Peyer's patch (tissue), 4 donors: ENCODE measurements at places on chromosomes 5 and 9. TPM values are rescaled to one million over a fixed set of nuclear protein-coding genes. Genes with fewer than 3 reads are reported as not detected.

DNA sequence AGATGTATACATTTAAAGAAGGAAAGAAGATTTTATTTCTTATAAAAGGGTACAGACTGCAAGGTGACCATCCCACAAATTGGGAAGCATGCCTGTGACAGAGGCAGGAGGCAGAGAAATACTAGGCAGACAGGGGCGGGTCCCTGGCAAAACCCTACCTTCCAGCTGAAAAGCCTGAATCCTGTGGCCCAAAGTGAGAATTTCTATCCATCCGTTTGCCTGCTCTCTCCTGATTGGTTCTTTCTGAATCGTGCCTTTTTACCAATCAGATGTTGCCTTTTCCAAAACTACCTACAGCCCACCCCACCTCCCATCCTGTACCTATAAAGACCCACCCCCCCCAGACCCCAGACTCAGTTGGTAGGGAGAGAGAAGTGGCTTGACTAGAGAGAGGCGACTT is 3.4 kb upstream of the SH3GLB2 start:
- DNase-seq = no peak
- no peaks in the 10 kb centered on the region for H3K27me3 ChIP-seq
- H3K36me3 ChIP-seq = no peaks in the 10 kb centered on the region
- H3K4me3 ChIP-seq = no peak overlapping the region

DNA sequence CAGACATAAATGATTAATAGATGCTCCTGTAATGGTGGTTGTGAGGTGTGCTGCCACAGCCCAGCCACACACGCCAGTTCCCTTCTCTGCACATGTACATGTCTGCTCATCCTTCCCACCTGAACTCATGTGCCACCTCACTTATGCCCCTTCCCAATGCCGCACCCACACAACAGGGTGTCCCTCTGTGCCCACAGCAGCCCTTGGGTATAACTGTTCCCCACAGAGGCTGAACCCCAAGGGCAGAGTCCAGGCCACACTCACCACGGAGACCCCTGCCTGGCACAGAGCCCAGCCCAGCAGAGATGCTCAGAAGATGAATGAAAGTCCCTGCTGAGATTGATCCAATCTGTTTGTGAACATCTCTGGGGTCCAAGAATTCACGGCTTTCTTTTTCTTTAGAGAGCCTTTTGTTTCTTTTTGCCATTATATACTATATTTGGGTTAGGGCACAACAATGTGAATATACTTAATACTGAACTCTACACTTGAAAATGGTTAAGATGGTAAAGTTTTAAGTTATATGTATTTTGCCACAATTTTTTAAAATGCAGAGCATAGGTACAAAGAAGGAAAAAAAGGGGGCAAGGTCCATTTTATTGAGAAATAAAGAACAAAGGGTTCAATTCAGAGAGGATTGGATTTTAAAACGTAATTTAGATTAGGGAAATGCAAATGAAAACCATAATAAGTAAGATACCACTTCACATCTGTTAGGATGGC is 29.6 kb downstream of the IRF1 start:
- H3K4me1 ChIP-seq = peaks cover 79% of the 10 kb centered on the region
- H3K36me3 ChIP-seq = no peaks in the 10 kb centered on the region
- H3K27me3 ChIP-seq = no peaks in the 10 kb centered on the region
- H3K4me3 ChIP-seq = no peak overlapping the region
- DNase-seq = peak; percentile 52

C5 gene
- total RNA-seq = 2.5 TPM

DNA sequence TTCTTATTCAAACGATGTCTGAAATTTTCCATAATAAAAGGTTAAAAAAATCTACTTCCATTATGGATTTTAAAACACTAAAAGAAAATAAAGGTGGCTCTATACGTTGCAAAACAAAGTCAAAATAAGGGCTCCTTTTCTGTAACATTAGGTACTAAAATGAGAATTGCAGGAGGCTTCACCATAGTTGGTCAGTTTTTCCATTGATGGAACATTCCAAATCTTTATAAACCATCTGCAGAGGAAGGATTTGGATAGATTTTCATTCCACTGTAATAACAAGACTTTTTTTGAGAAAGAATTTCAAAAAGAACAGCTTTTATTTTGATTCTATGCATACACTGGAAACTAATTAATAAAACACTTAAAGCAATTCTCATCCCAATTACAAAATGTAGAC is 145.6 kb downstream of the LURAP1L start:
- no peak for DNase-seq
- no peaks in the 10 kb centered on the region for H3K4me1 ChIP-seq
- no peaks in the 10 kb centered on the region for H3K36me3 ChIP-seq
- H3K27ac ChIP-seq = no peak overlapping the region
- H3K27me3 ChIP-seq = no peaks in the 10 kb centered on the region
- no peak overlapping the region for H3K4me3 ChIP-seq

- peak overlapping the region; percentile 91 for H3K27ac ChIP-seq
- no peaks in the 10 kb centered on the region for H3K27me3 ChIP-seq
- peaks cover 97% of the 10 kb centered on the region for H3K4me1 ChIP-seq
- no peak overlapping the region for H3K4me3 ChIP-seq
Measured at GRCh38 chr5:132458226-132458560, 32.4 kb downstream of the IRF1 start.

GRCh38 chr9:93134740-93135444 is 841 bp upstream of the NINJ1 start:
- H3K4me1 ChIP-seq = peaks cover 20% of the 10 kb centered on the region
- H3K27ac ChIP-seq = peak overlapping the region; percentile 94
- peak overlapping the region; percentile 72 for H3K4me3 ChIP-seq
- no peaks in the 10 kb centered on the region for H3K36me3 ChIP-seq

GRCh38 chr9:107174441-107174840 is 108.6 kb upstream of the RAD23B start:
- no peak overlapping the region for H3K27ac ChIP-seq
- H3K4me3 ChIP-seq = no peak overlapping the region
- H3K36me3 ChIP-seq = no peaks in the 10 kb centered on the region
- no peaks in the 10 kb centered on the region for H3K4me1 ChIP-seq
- no peak for DNase-seq
- no peaks in the 10 kb centered on the region for H3K27me3 ChIP-seq

DNA sequence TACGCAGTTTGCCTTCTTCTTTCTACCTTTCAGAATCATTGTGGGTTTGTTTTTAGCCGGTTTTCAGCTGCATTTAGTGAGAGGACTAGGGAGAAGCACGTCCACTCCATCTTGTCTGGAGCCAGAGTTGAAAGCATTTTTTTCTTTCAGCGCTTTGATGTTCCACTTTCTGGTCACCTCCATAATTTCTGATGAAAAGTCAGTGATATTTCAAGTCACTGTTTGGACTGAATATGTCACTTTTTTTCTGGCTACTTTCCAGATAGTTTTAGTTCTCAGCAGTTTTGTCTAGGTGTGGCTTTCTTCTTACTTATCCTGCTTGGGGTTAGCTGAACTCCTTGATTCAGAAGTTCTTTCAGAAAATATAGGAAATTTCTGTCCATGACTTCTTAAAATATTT is 123.9 kb upstream of the IER5L start:
- DNase-seq = no peak
- H3K27me3 ChIP-seq = no peaks in the 10 kb centered on the region
- H3K36me3 ChIP-seq = no peaks in the 10 kb centered on the region
- no peak overlapping the region for H3K4me3 ChIP-seq

- no peaks in the 10 kb centered on the region for H3K36me3 ChIP-seq
- no peak for DNase-seq
- H3K4me3 ChIP-seq = no peak overlapping the region
- H3K4me1 ChIP-seq = peaks cover 27% of the 10 kb centered on the region
- peak overlapping the region; percentile 61 for H3K27ac ChIP-seq
Measured at GRCh38 chr9:7976167-7976755, 176.7 kb upstream of the DMAC1 start.

GRCh38 chr9:23557689-23558088 is 268.4 kb downstream of the ELAVL2 start:
- no peaks in the 10 kb centered on the region for H3K36me3 ChIP-seq
- H3K4me3 ChIP-seq = no peak overlapping the region
- H3K27me3 ChIP-seq = no peaks in the 10 kb centered on the region
- no peak overlapping the region for H3K27ac ChIP-seq
- DNase-seq = no peak
- no peaks in the 10 kb centered on the region for H3K4me1 ChIP-seq

DNA sequence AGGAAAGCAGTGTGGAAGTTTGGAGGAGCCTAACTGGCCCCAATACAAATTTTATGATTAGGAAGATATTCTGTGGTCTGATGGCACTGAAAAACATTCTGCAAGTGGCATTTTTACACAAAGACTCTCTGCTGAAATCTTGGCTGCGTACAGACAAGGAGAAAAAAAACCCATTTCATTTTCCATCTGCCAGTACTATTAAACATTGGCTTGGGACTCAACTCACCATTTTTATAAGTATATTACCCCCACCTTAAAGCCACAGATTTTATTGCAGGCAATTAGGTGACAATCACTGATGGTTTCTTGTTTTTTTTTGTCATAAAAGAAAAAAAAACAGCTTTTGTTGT is 206.9 kb downstream of the PTTG1 start:
- no peaks in the 10 kb centered on the region for H3K4me1 ChIP-seq
- no peaks in the 10 kb centered on the region for H3K36me3 ChIP-seq
- no peaks in the 10 kb centered on the region for H3K27me3 ChIP-seq
- H3K27ac ChIP-seq = no peak overlapping the region

PIP5KL1 gene
- total RNA-seq = 2.5 TPM

DHX29 gene
- 16.0 TPM for total RNA-seq

PCSK5 gene
- 482 TPM for total RNA-seq

GRCh38 chr5:133520062-133520461 is 92.3 kb downstream of the FSTL4 start:
- DNase-seq = no peak
- H3K4me1 ChIP-seq = no peaks in the 10 kb centered on the region

- H3K27ac ChIP-seq = no peak overlapping the region
- no peak overlapping the region for H3K4me3 ChIP-seq
- no peaks in the 10 kb centered on the region for H3K4me1 ChIP-seq
- H3K36me3 ChIP-seq = no peaks in the 10 kb centered on the region
Measured at GRCh38 chr9:80586786-80587330, 1015.1 kb downstream of the TLE4 start.

STPG3 gene
- total RNA-seq = not detected

GRCh38 chr5:42745426-42745825 is 11.2 kb upstream of the CCDC152 start:
- H3K36me3 ChIP-seq = no peaks in the 10 kb centered on the region
- no peak overlapping the region for H3K4me3 ChIP-seq
- H3K27ac ChIP-seq = no peak overlapping the region
- no peaks in the 10 kb centered on the region for H3K27me3 ChIP-seq
- no peak for DNase-seq

DNA sequence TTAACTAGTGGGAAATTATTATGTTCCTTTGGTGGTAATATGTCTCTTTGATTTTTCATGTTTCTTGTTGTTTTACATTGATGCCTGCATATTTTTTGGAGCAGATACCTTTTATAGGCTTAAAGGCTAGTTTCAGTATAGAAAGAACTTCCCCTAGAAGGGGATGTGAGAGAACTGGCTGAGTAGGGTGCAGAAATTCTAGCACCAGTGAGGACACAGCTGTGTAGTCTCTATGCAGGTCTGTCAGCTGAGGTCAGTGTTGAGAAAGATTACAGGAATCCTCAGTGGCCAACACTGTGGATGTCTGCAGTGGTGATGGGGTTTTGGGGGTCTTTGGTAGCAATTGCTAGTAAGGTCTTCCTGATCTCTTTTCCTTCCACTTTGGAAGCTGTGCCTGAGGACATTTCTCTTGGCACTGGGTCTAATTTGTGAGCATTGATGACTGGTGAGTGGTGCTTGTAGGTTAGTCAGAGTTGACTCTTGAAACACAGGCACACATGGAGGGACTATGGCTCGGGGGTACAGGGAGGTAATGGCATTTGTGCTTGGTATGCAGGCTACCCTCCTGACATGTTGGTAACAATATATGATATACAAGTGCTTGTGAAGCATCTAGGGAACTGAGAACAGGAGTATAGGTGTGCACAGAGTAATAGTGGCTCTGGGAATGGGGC is 221.4 kb downstream of the SPATA31D1 start:
- DNase-seq = no peak
- H3K4me1 ChIP-seq = no peaks in the 10 kb centered on the region
- no peak overlapping the region for H3K4me3 ChIP-seq
- H3K27me3 ChIP-seq = no peaks in the 10 kb centered on the region

GRCh38 chr5:2801577-2802525 is 50.4 kb upstream of the IRX2 start:
- no peaks in the 10 kb centered on the region for H3K4me1 ChIP-seq
- no peak overlapping the region for H3K4me3 ChIP-seq
- no peak overlapping the region for H3K27ac ChIP-seq
- no peaks in the 10 kb centered on the region for H3K36me3 ChIP-seq
- DNase-seq = no peak

GRCh38 chr5:100634937-100635534 is 99.9 kb downstream of the FAM174A start:
- DNase-seq = no peak
- H3K27ac ChIP-seq = no peak overlapping the region
- H3K36me3 ChIP-seq = no peaks in the 10 kb centered on the region
- no peak overlapping the region for H3K4me3 ChIP-seq
- no peaks in the 10 kb centered on the region for H3K27me3 ChIP-seq
- no peaks in the 10 kb centered on the region for H3K4me1 ChIP-seq

DNA sequence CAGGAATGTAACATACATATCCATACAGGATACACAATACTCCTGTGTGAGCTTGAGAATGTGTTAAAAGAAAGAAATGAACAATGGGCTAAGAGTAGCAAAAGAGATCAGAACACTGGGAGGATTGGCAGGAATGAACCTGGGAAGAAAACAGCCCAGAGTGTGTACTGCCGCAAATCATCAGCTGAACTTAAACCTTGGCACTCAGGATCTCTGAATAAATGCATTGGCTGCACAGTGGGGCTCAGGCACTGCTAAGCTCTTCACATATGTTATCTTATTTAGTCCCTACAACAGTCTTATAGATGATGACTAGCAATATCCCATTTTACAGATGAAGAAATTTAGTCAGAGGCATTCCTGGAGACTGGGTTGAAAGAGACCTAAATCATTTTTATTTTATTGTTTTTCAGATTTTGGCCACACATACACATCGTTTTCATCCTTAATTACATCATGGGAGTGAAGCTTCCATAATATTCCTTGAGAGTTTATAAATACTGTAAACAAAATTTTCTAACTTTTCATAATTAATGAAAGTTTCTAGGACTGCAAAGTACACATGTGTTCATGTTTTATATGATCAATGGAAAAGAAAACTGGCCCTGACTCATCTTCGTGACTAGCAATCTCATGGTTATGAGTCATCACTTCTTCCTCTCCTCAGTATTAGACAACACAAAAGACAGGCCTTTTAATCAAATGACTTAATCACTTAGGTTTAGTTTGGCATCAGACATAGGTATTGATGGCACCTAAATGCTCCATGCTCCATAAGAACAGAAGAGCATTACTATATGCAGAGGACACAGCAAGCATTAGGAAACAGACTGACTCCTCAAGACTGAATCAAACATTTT is 59.2 kb downstream of the CDH18 start:
- no peaks in the 10 kb centered on the region for H3K27me3 ChIP-seq
- no peaks in the 10 kb centered on the region for H3K36me3 ChIP-seq
- no peak overlapping the region for H3K27ac ChIP-seq
- no peak overlapping the region for H3K4me3 ChIP-seq

DNA sequence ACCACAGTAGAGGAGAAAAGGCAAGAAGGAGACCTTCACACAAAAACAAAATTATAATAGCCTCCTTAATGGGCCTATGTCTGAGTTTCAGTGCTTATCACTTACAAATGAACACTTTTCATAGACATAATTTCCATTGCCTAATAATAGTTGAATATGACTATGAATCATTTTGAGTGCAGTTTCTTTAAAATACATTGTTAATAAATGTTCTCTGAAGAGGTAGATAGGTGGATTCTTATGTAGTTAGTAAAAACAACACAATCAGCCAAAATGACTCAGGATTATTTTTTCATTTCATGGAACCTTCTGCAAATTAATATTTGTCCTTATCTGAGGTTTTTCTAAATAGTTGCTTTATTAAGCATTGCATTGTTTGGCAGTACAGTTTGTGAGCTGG is 45.6 kb downstream of the DAPK1 start:
- H3K27ac ChIP-seq = no peak overlapping the region
- DNase-seq = no peak
- no peaks in the 10 kb centered on the region for H3K36me3 ChIP-seq
- H3K4me3 ChIP-seq = no peak overlapping the region
- H3K27me3 ChIP-seq = no peaks in the 10 kb centered on the region
